ENCODE measurements at places on chromosomes 5 and 9.

DNA sequence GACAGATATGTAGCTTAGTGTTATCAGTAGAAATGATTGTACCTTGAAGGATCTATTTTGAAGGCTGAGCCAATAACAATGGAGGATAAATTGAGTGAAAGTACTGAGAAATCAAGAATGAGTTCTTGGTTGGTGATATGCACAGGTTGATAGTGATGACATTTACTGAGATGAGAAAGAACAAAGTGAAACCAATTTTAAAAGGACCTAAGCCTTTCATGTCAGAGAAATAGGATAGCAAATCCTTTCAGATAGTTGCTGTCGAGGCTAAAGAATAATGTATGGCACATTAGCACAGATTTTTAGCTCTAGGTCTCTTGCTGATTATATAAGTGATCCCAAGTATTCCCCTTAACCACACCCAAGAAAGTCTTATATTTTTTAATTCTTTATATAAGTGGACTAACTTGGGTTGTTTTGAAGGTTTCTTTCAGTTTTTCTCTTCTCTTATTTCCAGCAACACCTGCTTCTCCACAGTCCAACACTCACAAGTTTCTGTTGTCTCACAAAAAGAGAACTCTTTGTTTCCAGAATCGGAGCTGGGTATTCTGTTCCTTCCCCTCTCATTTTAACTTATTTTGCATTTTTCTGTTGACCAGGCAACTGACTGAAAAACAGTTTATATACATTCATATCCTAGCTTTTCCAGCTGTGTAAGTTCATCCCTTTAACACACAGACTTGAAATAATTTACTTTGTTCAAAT lies 286.9 kb upstream of the ATP10B start:
- no peak for DNase-seq

- DNase-seq: no peak
Observed at GRCh38 chr5:64773533-64773932, 4.8 kb downstream of the CWC27 start.

DNA sequence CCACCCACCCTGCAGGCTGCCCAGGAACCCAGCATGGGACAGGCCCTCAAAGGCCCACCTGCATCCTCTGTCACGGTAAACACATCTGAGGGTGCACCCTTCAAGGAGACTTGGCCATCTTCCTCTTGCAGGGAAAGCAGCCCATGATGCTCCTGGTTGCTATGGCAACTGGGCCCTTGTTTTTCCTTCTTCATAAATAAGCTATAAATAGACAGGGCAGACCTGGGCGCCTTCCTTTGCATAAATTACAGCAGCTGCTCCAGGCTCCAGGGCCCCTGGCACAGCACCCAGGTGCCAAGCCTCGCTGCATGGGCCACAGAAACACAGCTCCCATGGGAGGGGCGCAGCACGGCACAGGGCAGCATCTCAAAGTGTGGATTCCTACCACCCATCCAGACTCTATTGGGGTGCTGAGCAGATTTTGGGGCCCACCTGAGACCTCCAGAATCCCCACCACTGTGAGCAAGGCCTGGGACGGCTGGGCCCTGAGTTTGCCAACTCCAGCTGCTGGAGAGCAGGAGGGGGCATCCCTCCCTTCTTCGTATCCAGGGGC lies 5.8 kb upstream of the PSMB7 start:
- DNase-seq: no peak

GRCh38 chr9:68711281-68711680 lies 6.2 kb downstream of the PIP5K1B start:
- DNase-seq: no peak

DNA sequence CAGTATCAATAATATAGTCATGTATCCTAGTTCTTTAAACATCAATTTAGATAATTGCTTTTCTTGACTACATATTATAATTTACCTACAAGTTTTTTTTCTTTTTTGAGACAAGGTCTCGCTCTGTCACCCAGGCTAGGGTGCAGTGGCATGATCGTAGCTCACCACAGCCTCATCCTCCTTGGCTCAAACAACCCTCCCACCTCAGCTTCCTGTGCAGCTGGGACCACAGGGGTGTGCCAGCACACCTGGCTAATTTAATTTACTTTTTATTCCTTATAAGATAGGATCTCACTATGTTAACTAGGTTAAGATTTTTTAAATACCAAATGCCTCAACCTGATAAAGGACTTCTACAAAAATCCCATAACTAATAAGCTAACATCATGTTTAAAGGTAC lies 21.1 kb downstream of the UIMC1 start:
- no peak for DNase-seq

DNA sequence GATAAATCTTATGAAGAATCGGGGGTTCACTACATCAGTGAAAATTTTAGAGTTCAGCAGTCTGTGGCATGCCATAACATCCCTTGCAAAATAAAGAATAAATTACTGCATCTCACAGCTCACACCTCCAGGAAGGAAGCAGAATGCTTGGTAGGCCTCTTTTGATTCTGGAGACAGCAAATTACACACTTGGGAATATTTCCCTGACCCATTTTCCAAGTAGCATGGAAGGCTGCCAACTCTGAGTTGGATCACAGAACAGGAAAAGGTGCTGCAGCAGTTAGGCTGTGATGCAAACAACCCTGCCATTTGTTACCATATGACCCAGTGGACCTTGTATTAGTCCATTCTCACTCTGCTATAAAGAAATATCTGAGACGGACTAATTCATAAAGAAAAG lies 293.5 kb downstream of the ASTN2 start:
- no peak for DNase-seq

- no peak for DNase-seq
Observed at GRCh38 chr5:164098531-164098930, 593.1 kb downstream of the MAT2B start.

DNA sequence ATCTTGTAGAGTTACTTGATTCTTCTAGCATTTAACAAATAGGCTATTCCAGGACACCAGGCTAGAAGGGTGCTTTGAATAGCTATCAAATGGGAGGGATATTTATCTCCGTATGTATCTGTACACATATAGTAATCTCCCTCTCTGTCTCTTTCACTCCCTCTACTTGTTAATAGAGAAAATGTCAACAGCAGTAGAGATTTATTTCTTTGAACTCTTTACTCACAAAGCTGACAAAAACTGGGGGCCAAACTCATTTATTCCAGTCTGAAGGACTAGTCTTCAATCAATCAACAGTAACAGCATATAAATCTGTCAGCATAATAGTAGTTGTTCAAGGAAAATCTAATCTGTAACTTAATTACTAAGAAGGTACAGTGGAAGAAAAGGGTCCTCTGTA lies 78.2 kb upstream of the FER start:
- no peak for DNase-seq

- no peak for DNase-seq
Observed at GRCh38 chr5:56354836-56355235, 121.7 kb upstream of the ANKRD55 start.

DNA sequence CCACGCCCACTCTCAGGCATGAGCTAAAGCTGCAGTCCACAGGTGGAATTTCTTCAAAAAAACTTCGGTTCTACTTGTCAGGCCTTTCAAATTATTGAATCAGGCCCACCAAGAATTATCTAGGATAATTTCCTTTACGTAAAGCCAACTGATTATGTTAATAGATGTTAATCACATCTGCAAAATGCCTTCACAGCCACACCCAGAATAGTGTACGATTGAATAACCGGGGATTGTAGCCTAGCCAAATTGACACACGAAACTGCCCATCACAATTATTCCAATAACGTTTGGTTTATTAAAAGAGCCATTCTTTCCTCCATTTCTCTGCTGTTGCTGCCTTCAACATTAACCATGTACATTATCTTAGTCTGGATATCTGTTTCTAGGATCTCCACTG lies 148.7 kb downstream of the NR3C1 start:
- DNase-seq: no peak

GRCh38 chr5:174589011-174589410 lies 135.4 kb upstream of the MSX2 start:
- no peak for DNase-seq

GRCh38 chr5:3351581-3352442 lies 243.8 kb upstream of the IRX1 start:
- no peak for DNase-seq

DNA sequence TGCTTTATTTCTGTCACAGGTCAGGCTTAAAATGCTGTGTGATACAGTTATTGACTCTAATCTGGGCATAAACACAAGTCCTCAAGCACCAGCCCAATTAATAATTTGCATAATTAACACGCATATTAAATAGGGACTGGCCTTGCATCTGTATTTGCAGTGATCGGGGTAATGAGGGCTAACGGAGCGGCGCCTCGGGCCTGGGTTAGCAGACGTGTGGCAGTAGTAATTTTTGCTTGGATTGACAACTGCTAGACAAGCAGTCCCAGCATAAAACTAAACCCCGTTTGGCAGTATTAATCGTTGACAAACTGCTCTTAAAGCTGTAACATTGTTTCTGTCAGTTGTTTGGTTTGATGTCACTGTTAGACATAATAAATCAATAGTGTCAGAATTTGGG lies 109.2 kb downstream of the PBX3 start:
- no peak for DNase-seq

DNA sequence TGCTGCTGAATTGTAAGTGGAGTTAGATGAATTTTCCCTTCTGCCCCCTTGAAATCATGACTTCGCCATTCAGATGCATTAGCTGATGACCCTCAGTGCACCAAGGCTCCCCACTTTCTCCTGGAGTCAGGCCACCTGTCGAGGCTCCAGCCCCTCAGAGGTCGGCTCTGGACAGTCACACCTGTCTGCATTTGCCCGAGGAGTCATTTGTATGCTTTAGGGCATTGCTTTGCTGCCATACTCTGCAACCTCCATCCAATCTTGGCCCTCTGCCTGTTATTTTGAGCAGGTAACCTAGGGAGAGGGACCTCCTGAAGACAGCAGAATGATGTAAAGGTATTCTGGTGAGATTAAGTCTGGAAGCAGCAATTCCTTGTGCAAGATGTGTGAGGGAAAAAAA lies 144.8 kb downstream of the MACROH2A1 start:
- no peak for DNase-seq

DNA sequence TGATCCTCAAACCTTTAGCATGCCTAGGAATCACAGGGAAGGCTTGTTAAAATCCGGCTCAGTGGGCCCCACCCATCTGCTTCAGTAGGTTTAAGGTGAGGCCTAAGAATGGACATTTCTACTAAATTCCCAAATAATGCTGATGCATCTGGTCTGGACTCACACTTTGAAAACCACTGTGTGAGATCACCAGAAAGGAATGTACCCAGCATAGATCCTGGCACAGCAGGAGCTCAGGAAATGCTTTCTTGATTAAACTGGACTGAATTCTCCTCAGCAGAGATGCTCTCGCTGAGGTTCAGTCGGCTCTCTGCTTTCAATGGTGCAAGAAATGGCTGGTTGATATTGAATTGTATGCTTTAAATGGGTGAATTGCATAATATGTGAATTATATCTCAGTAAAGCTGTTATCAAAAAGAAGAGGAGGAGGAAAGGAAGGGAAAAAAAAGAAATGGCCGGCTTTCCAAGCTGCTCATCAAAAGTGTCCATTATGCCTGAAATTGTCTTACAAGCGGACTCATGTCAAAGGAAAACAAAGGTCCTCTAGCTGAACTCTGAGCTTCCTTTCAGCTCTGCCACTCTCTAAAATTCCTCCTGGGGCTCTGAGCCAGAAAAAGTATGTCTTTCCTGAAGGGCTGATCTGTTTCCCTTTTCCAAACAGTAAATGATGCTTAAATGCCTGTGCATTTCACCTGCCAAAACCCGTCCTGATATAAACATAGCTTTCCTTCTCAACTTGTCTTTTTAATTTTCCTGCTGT lies 77.6 kb upstream of the SAP30L start:
- no peak for DNase-seq

- DNase-seq: no peak
Observed at GRCh38 chr5:178357121-178357521, 124.5 kb upstream of the PHYKPL start.

- no peak for DNase-seq
Observed at GRCh38 chr5:57383093-57383861, 99.3 kb downstream of the ACTBL2 start.

DNA sequence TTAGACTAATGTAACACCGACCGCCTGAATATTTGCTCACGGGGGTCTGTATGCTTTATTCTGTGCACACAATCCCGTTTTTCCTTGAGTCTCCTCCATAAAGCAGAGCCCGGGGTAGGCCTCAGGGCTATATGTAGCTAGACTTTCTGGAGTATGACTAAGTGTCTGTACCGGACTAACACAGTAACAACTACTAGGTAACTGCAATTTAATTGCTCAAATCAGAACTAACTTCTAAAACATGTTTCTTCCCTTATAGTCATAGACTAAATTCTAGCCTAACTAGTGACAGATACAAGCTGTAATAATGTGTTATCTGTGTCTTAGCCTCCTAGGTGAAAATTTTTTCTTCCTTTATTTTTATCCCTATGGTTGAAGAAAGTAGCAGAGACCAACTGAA lies 2.1 kb downstream of the REEP5 start:
- DNase-seq: no peak

- no peak for DNase-seq
Observed at GRCh38 chr5:162283609-162284008, 216.0 kb downstream of the GABRG2 start.

GRCh38 chr9:90909225-90909624 lies 107.6 kb downstream of the SYK start:
- DNase-seq: no peak

DNA sequence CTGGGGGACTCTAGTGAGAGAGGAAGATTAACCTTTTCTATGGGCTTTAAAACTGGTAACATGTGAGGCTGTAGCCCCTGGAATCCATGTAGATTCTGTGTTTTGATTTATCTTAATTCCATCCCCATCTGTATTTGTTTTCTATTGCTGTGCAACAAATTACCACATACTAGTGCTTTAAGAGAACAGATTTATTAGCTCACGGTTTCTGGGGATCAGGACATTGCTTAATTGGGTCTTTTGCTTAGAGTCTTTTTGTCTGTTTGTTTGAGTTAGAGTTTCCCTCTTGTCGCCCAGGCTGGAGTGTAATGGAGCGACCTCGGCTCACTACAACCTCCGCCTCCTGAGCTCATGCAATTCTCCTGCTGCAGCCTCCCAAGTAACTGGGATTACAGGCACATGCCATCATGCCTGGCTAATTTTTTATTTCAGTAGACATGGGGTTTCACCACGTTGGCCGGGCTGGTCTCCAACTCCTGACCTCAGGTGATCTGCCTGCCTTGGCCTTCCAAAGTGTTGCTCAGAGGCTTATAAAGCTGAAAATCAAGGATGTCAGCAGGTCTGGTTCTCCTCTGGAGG lies 29.9 kb upstream of the GNA14 start:
- DNase-seq: no peak

- DNase-seq: no peak
Observed at GRCh38 chr9:5718296-5719032, 89.6 kb downstream of the RIC1 start.

DNA sequence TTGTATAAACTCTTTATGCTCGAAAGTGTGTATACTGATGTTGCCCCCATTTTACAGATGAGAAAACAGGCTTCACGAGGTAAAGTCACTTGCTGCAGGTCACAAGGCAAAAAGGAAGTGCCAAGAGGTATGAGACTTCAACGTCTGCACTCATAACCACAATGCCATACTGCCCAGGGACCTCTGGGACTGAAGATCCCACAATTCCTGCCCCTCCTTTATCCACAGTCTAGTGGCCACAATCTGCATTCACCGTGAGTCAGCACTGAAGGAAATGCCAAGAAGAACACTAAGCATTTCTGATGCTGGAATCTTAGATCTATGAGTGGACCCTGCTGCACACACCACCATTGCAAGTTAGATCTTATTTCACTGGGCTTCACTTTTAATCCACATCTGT lies 37.3 kb downstream of the MED27 start:
- no peak for DNase-seq

GRCh38 chr9:129561594-129562281 lies 59.2 kb downstream of the C9orf50 start:
- DNase-seq: no peak

GRCh38 chr9:3942361-3942760 lies 357.5 kb downstream of the GLIS3 start:
- no peak for DNase-seq

- no peak for DNase-seq
Observed at GRCh38 chr5:151674626-151675610, 11.8 kb downstream of the SPARC start.
